ENCODE measurements at places on chromosomes 1 and 21.
A peak's percentile ranks its signal among the peaks of the same experiment; 100 is the strongest.

GRCh38 chr1:36125129-36125991 lies at the start of gene COL8A2:
TSS of gene COL8A2 (minus strand) at chr1:36125222. CDS start at chr1:36100242, 24,980 bp downstream.
- DNase-seq = no peak

DNA sequence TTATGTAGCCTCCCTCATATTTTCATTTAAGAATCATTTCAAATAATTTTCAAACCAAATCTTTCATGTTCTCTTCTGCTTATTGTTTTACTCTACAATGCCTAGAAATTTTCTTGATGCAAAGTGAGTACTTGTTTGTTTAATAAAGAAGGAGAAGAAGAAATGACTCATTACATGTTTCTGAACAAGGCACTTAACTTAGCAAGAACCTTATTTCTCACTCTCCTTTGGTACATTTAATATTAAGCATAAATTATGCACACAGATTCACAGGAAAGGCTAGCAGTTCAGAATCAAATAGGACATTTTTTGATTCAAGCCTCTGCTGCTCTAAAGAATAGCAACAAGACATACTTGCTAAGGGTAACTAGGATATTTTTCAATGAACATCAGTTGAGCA lies 9.1 kb downstream of the SCYL3 start:
- no peak for DNase-seq

GRCh38 chr1:220956501-220957232 lies 77.4 kb downstream of the HLX start:
- no peak for DNase-seq

- DNase-seq = no peak
These were observed 9.7 kb downstream of the SYF2 start for GRCh38 chr1:25222606-25223005.

- no peak for DNase-seq
These were observed 9.7 kb upstream of the TENT5C start for GRCh38 chr1:117596023-117596720.

DNA sequence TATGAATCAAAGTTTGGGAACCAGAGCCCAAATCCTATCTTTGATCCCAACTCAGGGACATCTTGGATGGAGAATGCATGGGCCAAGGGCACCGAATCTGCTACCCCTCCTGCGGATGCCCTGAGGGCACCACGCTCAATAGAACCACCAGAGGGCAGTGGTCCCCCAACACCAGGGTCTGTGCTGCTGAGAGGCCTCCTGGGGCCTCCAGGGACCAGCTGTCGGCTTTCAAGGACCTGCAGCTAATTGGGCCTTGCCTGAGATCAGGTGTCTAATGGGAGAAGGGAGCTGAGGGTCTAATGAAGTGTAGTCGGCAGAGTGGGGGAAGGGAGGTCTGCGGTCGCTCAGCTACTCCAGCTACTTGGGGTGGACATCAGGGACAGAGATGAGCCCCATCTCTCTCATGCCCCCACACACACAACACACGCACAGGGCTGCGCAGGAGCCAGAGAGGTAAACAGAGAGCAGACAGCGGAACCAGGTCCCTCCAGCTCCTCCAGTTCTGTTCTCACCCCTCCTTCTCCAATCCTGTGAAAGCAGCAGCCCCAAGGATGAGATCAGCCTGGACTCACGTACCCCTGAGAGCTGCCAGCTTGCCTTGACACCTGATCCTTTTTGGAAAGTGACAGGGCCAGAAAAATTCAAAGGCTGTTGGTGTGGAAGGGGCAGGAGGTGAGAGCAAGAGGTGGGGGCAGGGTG lies 34.9 kb upstream of the PPP1R15B start:
- peak; percentile 76 for DNase-seq

DNA sequence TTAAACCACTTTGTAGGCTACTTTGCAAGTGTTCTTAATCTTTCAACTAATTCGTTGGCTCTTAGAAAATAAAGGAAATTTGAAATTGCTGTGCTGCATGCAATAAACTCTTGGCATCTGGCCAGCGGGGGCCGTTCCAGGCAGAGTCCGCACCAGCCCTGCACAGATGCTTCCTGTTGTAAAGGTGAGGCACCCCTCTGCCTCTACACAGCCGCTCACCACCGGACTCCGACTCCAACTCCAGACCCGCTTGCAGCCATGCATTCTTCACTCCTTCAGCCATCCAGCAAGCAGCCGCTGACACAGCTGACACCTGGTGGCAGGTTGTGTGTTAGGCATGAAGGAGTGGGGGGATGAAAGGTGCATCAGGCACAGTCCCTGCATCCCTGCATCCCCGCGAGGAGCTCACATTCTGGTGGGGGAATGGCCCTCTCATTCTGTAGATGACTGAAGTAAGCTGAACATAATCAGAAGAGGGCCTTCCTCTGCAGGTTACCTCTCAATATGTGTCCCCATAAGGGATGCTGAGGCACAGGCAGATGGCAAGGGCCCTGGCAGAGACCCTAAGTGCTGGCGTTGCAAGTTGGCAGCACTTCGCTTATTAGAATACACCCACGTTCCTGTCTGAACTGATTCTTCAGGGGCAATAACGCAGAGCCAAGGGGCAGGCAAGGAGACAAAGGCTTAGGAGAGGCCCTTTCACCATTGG lies 56.8 kb downstream of the GLIS1 start:
- DNase-seq = peak; percentile 49

GRCh38 chr1:185279571-185279970 lies 37.5 kb downstream of the IVNS1ABP start:
- DNase-seq = no peak

DNA sequence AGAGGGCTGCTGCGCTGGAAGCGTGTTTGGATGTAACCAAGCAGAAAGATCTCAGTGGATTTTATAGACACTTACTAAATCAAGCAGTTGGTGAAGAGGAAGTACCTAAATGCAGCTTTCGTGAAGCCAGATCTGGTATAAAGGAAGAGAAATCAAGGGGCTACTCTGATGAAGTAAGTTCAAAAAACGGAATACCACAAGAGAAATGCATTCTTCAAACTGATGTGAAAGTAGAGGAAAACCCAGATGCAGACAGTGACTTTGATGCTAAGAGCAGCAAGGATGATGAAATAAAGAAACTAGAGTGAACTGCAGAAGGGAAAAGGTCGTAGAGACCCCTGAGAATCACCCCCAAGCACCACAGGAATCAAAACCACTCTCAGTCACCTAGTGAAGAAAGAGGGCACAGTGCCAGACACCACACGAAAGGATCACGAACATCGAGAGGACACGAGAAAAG lies 40.8 kb upstream of the NEXN start:
- no peak for DNase-seq

GRCh38 chr1:20184481-20184900 lies 1.4 kb upstream of the UBXN10 start:
- DNase-seq = no peak

DNA sequence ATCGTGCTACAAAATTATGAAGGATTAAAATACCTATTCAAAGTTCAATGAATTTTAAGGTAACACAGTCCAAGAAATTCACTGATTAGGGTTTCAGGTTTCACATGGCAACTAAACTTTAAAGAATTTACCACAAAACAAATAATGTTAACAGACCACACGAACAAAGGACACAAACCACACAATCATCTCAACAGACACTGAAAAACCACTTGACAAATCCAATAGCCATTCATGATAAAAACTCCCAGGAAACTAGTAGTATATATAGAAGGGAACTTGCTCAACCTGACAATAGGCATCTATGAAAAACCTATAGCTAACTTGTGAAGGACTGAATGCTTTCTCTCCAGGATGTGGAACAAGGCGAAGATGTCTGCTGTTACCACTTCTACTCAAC lies 21.1 kb upstream of the SH2D5 start:
- no peak for DNase-seq

GRCh38 chr1:154695985-154696384 lies 88.0 kb upstream of the ADAR start:
- DNase-seq = no peak

- DNase-seq = no peak
These were observed 37.3 kb downstream of the C1orf21 start for GRCh38 chr1:184424157-184424556.

GRCh38 chr21:41255190-41255589 lies 61.4 kb upstream of the FAM3B start:
- no peak for DNase-seq

DNA sequence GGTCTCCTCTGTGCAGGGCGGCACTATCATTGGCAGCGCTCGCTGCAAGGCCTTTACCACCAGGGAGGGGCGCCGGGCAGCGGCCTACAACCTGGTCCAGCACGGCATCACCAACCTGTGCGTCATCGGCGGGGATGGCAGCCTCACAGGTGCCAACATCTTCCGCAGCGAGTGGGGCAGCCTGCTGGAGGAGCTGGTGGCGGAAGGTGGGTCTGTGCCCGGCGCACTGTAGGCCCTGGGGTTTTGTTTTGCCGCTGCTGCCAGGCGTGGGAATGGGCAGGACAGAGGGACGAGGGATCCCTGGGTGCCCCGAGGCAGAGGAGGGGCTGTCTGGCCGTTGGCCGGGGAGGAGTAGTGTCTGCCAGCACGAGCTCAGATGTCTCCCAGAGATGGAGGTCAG lies 12.2 kb downstream of the PFKL start:
- DNase-seq = no peak

- DNase-seq = no peak
These were observed 294.0 kb upstream of the PTBP2 start for GRCh38 chr1:96427616-96428015.

DNA sequence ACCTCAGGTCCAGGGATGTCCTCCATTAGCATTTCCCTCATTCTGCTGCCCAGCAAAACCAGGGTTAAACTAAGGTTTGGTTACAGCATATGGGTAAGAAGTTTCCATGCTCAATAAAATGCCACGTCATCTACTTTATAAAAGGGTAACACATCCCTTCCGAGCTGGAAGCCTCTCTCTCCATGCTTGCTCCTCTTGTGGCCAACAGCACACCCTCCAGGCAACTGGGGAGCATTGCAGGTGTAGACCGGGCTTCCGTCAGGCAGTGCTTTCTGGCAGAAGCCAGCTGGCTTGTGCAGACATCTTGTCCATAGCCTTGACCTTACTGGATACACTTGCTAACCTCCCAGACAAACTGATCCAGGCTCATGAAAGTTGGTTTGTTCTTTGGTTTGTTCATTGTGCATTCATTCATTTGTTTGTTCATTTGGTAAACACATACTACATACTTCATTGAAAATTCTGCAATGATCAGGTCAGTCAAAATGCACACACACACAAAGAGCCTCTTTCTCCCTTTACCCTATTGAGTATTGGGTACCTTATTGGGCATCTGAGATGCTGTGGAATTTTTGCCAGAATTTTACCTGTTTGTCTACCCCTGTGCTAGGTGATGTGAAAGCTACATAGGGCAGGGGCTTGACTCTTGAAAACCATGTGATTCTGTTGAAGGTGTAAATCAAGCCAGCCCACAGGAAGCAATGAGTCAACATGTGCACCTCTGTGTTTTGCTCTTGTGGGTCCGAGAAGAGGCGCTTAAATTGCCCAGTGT lies 422.8 kb downstream of the CAMTA1 start:
- peak; percentile 45 for DNase-seq

DNA sequence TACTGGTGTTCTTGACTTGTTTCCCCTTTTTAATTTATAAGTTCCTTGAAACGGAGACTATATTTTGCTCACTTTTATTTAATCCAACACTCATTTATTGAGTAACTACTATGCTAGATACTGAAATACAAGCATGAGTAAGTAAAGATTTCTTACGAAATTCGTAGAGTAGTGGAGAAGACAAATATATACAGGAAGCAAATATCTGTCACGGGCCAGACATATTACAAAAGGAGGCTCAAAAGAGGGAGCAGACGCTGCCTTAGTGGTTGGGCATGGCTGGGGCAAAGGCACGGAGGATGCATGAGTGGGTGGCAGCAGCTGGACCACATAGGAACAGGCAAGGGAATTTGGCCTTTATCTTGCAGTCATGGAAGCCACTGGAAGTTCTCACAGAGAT lies 6.8 kb downstream of the NCF2 start:
- DNase-seq = no peak

GRCh38 chr1:207863893-207864535 lies 46.9 kb downstream of the CD34 start:
- DNase-seq = peak; percentile 53

DNA sequence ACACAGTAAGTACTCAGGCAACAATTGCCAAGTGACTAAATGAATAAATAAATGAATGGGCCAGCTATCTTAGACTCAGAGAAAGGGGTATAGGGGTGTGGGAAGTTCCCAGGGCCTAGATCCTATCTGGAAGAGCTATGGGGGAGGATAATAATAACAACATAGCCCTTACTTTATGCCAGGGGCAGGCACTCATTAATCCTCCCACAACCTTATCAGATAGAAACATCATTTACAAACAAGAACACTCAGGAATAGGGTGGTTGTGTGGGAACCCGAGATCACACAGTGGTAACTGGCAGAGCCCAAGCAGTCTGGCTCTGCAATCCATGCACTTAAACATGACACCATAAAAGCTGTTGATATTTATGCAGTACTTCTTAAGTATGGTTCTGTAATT lies 128.2 kb upstream of the SPATA6 start:
- no peak for DNase-seq

DNA sequence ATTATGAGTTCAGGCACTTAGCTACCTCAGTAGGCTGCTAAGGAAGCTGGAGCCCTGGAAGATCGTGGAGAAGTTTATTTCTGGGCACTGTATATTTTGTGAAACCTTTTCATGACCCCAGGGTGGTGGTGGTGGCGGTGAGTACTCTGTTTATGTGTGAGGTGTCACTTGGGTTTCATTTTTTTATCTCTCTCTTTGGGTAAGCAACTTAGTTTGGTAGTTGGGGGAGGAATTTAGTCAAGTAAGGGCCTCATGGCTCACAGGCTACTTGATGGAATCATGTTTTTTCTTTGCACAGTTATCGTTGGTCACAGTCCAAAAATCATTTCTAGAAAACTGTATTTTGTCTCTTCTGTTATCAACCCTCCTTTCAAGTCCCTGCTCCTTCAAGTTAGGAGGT lies 33.9 kb downstream of the C1orf141 start:
- no peak for DNase-seq

DNA sequence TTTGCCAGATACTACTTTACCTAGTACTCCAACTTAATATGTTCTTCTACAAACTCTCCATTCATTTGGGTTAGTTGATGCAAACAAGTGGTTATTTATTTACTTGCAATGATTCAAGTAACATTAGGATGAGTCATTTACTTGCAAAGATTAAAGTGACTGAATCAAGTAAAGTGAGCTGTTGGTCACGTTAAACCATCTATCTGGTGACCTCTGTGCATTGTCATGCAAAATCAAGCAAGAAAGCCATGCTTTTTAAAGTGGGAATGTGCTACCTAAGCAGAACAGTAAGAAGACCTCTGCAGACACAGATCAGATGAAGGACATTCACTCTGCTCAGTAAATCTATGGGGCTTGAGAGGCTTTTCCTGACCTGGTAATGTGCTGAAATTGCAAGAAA lies 254.7 kb downstream of the LRRIQ3 start:
- DNase-seq = no peak
